ENCODE measurements at places on chromosomes 4 and X. TPM values are rescaled to one million over a fixed set of nuclear protein-coding genes. Genes with fewer than 3 reads are reported as not detected.

DNA sequence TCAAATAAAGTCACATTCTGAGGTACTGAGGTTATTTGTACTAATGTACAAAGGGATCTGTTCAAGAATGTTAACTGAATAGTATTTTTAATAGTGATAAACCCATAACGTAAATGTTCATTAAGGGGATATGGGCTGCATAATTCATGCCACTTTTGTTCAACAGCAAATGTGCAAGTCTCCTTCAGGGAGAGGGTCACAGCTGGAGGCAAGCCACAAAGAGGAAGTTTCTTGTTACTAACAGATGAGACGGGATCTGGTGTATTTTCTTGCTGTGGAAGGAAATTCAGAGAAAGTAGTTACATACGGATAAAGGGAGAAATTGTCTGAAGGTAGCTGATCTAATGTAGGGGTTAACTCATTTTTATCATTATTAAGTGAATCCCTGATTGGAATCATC is 10.0 kb downstream of the ZFP42 start:
- DNase-seq = no peak

- no peak for DNase-seq
These were observed 41.7 kb downstream of the LIN54 start for GRCh38 chr4:82968972-82969371.

GRCh38 chr4:85736571-85736970 is 261.6 kb downstream of the ARHGAP24 start:
- DNase-seq = no peak

The AFF2 gene
- total RNA-seq = 5.7 TPM

The CSAG1 gene
- total RNA-seq = not detected

The SLITRK4 gene
- total RNA-seq = 6.0 TPM

The ABLIM2 gene
- 23.3 TPM for total RNA-seq

The PABPC1L2B gene
- not detected for total RNA-seq
